GM12865 (cell line): ENCODE measurements at places on chromosomes 11 and 22.

DNA sequence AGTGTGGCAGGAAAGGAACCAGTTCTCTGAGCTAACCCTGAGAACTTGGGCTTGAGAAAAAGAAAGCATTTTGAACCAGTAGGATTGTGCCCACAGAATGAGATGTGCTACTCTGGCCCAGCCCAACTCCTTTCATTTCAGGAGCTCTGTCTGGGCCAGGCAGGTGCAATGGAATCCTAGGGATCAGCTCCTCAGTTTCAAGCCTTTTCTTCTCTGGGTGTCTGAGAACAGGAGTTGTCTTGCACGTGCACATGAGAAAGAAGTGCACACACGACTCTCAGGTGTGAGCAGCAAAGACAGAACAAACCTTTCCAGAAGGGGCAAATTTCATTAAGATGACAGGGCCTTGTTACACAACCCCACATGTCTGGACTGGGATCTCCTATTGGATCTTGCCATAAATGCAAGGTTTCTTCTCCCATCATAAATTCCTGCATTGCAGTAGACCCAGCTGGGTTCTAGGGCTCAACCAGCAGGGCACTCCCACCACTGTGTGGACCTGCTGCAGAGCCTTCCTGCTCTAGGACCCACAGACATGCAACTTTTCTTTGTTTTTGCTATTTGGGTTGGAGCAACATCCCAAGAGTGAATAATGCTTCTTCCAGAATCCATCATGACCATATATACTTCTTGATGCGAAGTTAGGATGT, 24.5 kb upstream of the GGTLC2 start:
- no peak for DNase-seq

DNA sequence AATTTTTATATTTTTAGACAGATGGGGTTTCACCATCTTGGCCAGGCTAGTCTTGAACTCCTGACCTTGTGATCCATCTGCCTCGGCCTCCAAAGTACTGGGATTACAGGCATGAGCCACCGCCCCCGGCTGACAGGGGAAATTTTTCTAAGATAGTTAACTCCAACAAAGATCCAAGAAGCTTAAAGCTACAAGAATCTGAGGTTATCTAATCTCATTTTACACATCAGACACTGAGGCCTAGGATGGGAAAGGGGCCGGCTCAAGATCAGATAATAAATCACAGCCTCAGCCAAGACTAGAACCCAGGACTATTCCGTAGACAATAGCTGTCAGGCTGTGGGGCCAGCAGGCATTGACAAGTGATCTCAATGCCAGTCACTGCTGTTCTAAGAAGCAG, 94.0 kb downstream of the AMBRA1 start:
- no peak for DNase-seq

- no peak for DNase-seq
These were observed 194.0 kb downstream of the CASP12 start for GRCh38 chr11:104704146-104704830.

DNA sequence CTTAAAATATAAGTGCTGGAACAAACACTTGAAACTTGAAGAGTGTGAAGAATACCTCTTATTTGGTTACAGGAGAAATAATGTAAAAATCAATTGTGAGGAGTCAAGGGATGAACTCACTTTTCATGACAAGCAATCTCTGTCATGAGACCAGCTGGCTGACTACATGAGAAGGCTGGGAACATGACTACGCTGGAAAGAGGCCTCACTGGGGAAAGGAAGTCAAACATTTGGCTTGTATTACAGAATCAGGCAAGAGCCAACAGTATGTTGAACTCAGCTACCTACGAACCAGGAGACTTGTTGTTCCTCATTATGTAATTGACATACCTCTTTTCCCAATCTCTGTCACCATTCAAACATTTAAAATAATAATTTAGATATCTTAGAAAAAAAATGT, 14.4 kb downstream of the DCDC1 start:
- DNase-seq, result no peak

- no peak for DNase-seq
These were observed 63.3 kb downstream of the TRIM44 start for GRCh38 chr11:35725885-35726284.

- DNase-seq, result no peak
These were observed 22.9 kb downstream of the MORC2 start for GRCh38 chr22:30945653-30946052.

GRCh38 chr11:2474059-2474901, 29.5 kb downstream of the KCNQ1 start:
- DNase-seq, result no peak

DNA sequence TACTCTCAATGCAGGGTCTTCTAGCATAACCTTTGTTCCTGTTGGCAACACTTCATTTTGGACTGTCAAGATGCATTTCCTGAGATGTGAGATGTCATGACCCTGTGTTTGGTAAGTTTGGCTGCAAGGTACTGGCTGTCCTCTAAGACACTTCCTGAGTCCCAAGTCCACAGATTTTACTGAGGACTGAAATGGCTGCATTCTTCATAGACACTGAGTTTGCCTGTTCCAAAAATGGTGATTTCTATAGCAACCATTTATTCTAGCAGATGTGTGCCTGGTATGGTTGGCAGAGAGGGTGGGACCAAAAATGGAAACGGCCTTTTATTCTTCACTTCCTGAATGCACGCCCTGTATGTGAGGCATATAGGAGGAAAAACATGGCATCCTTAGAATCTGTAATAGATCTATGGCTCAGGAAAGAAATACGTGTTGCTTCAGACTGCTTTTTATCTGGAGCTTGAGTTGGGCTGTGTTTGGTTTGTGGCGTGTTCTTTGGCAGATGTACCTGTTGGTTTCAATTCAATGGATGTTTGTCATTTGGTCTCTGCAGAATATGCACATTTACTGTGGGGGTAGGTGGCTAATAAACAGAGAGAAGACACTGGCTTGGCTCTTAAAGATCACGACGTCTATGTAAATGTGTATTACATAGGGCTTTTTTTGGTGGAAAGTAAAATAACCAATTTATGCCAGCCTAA, 62.4 kb downstream of the ZBTB16 start:
- no peak for DNase-seq

- peak; percentile 50 for DNase-seq
These were observed 89.3 kb downstream of the BCR start for GRCh38 chr22:23269441-23270211.

DNA sequence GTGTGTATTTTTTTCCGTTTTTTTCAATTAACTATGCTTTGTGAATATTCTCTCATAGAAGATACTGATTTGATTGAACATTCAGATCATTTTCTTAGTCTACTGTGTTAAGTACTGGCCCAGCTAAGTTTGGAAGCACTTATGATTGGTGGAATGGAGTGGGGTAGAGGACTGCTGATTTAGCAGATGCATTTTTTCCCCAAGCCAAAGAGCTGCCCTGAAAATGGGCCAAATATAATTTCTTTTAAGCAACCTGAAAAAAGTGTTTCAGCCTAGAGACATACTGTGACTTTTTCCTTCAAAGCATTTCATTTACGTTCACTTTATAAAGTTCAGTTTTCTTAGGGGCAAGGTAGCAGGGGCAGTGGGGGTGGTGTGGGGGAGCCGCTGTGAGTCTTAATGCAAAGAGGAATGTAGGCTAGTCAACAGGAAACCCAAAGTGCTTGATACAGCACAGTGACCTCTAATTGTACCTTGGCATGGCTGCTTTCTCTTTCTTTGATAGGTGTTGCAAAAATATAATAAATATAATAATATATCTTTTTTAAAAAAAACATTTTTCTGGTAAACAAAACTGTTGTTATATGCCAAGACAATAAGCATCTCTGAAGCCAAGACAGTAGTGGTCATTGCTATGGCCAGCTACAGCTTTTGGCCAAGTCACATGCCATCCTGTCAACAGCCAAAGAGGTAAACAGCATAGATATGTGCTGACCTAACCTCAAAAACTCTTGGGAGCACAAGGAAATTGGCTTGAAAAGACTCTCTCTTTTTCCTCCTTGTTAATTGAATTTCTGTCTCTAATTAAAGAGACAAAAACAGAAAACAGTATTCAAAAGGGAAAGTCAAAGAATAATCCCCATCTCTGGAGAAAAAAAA, 58.8 kb downstream of the LIF start:
- DNase-seq, result no peak

DNA sequence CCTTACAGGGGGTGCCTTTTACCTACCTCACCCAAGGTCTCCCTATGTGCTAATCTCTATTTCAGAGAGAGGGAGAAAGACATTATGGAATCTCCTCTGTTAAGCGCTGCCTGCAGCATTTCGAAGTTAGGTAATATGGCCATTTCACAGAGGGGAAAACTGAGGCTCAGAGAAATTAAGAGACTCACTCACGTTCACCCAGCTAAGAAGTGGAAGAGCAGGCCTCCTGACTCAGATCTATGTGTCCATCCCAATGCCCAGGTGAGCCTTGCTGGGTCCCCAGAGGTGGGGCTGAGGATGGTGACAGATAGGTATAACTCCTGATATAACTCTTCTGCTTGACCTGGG, 147.0 kb downstream of the FBXO7 start:
- DNase-seq, result no peak

DNA sequence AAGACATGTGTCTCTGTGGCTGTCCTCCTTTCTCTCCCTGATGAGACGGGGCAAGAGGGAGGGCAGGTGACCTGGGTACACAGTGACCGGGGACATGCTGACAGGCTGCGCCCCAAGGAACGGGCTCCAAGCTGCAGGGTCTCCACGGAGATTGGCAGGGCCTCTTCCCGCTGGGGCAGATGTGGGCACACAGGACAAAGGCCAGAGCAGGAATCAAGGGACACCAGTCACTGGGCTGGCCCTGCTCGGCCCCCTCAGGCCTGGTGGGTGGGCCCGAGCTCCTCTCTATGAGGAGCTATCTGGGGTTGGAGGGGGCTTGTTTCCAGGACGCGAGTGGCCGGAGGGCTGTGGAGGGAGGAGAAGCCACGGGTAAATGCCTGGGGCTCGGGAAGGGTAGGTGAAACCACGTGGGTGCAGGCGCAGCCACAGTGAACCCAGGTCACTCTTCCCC, 11.2 kb downstream of the PNPLA5 start:
- no peak for DNase-seq

GRCh38 chr11:67278135-67278938, 10.8 kb upstream of the ANKRD13D start:
- no peak for DNase-seq

- no peak for DNase-seq
These were observed 8.5 kb downstream of the FHIP1B start for GRCh38 chr11:6225896-6226295.

GRCh38 chr22:25361899-25362214, 142.4 kb downstream of the CRYBB2 start:
- DNase-seq, result no peak

GRCh38 chr11:64018310-64018709, 17.4 kb upstream of the FLRT1 start:
- DNase-seq, result no peak

GRCh38 chr11:125663910-125664309, 16.7 kb downstream of the ACRV1 start:
- DNase-seq, result no peak

GRCh38 chr11:106939157-106939556, 79.1 kb downstream of the GUCY1A2 start:
- no peak for DNase-seq

DNA sequence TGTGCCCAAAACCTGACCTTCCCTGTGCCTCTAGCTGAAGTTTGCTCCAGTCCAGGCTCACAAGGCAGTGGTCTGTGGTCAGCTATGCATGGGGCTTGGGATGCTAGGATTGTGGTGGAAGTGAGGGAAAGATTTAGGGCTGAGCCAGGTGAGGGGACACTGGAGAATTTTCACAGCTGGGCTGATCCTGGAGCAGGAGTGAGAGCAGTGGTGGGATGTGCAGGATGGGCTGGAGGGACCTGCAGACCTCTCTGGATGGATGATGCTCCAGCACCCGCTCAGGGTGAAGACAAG, 23.9 kb upstream of the KDM2A start:
- DNase-seq, result no peak

DNA sequence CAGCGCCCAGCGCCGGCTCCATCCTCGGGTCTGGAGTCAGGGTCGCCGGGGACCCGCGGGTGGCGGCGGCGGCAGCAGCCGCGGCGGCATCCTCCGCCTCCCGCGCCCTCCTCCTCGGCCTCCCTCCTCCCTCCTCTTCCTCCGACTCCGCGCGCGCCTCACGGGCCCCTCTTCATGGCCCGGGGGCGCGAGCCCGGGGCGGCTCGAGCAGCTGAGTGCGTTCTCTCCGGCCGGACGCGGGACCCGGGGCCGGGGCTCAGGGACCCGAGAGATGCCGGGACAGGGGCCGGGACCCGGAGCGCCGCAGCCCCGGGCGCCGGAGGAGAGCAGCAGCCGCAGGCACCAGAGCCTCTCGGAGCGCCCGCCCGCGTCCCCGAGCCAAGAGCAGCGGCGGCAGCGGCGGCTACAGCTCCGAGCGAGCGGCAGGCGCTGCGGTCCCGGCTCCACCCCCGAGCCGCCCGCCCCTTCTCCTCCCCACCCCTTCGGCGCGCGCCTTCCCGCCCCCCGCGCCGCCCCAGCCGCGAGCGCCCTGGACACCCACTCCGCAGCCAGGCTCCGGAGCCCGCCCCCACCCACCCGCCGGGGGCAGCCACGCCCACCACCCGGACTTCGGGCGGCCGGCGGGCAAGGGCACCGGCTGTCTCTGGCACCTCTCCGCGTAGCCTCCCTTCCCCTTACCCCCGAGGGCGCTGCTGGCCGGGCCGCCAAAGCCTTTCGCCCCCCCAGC, at the start of gene CHST1:
TSS of gene CHST1 (minus strand) at position 417 of the 727 bp plus-strand sequence. CDS start 14,699 bp downstream, outside the sequence.
- no peak for DNase-seq

DNA sequence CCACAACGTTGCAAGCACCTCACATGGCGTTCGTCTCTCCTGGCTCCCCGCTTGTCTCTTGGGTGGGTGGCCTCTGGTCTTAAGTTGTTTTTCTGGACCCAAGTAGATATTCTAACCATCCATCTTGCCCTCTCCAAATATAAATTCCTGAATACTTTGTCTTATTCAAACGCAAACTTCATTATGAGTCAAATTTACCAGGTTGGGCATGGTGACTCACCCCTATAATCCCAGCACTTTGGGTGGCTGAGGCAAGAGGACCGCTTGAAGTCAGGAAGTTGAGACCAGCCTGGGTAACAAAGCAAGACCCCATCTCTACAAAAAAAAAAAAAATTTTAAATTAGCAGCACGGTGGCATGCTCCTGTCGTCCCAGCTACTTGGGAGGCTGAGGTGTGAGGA, 5.1 kb upstream of the IGSF9B start:
- no peak for DNase-seq

DNA sequence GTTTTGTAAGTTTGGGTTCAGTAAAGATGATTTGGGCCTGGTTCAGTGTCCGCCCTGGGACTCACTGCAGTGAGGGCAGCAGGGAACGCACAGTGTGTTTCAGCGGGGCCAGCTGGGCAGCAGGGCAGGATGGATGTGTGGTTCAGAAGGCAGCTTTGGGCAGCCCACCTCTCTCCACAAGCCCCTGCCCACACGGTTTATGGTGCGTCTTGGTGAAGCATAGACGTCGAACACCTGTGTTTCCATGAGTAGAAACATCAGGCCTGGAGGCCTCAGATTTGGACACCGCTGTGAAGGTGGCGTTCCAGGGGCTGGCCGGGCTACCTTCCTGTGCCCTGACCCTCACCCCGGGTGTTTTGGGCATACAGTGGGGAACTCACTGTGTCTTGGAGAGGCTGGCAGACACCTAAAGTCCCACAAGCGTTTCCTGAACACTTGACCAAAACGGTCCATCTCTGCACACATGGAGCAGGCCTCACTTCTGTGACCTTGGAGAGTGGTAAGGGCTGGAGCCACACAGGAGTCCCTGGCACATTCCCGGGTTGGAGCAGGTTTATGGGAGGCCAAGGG, 59.0 kb downstream of the ST14 start:
- no peak for DNase-seq

GRCh38 chr11:62435846-62436660, 17.2 kb downstream of the SCGB1A1 start:
- no peak for DNase-seq

- no peak for DNase-seq
These were observed 141.0 kb downstream of the CRYBB2 start for GRCh38 chr22:25360411-25360810.
